ENCODE measurements at places on chromosomes 3 and 15.
A peak's percentile ranks its signal among the peaks of the same experiment; 100 is the strongest.

- DNase-seq = no peak
These were observed 93.7 kb downstream of the ABI3BP start for GRCh38 chr3:100899440-100900091.

- no peak for DNase-seq
These were observed 26.3 kb downstream of the MRPS11 start for GRCh38 chr15:88493844-88494243.

DNA sequence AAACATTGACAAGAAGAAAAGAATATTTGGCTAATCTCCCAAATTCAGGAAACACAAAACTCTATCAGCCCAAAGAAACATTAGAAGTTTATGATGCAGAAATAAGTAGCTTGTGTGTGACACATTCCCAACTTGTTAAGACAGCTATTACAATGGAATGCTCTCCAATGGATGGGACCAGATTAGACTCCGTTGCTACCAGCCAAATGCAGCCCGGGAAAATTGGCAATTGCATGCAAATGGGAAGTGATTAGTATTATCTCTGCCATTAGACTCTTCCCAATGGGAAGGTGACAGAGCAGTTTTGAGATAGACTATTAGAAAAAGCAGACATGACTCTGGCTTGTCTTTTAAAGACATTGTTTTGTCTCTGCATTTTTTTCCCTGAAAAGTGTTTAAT lies 37.4 kb upstream of the KCNMB2 start:
- no peak for DNase-seq

- no peak for DNase-seq
These were observed 15.7 kb downstream of the CIDEC start for GRCh38 chr3:9864200-9864927.

GRCh38 chr3:18556001-18556408 lies 130.9 kb upstream of the SATB1 start:
- no peak for DNase-seq

DNA sequence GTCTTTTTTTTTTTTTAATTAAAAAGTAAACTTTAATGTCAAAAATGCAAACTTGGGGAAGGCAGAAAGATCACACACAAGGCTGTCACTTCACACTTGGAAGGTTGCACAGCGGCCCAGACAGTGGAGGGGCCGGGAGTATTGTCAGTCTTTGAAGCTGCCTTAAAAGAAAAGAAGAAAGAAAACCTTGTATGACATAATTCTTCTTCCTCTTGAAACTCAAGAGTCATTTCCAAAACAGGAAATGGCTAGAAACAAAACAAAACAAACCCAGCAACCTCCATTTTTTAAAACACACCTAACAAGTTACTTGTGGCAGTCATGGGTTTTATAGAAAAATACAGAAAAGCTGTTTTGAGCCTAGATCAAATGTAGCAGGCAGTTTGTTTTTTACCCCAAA lies 68.1 kb upstream of the MAGI1 start:
- DNase-seq = no peak

GRCh38 chr3:152399374-152399773 lies 130.6 kb downstream of the MBNL1 start:
- no peak for DNase-seq

DNA sequence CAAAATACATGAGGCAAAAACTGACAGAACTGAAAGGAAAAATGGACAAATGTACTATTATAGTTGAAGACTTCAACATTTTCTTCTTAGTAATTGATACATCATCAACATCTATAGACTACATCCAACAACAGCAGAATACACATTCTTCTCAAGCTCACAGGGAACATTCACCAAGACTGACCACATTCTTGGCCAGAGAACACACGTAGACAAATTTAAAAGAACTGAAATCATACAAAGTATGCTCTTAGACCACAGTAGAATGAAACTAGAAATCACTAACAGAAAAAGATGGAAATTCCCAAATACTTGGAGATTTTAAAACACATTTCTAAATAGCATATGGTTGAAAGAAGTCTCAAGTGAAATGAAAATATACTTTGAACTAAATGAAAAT lies 55.1 kb upstream of the NSMCE3 start:
- no peak for DNase-seq

DNA sequence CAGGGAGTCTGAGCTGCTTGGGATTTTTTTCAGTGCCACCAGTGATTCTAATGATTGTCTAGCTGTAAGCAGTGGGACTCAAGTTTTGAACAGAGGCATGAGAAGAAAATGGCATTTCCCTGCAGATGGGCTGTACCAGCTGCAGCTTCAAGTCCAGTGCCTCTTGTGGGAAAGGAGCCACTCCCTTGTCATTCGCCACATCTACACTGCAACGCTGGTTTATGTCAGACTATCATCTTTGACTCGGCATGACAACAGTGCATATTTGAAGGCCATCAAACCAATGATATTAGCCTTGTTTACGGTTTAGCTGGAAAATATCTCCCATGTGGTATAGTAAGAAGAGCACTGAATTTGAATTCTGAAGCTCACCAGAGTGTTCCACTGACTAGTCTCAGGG lies 22.2 kb downstream of the SCG5 start:
- no peak for DNase-seq

DNA sequence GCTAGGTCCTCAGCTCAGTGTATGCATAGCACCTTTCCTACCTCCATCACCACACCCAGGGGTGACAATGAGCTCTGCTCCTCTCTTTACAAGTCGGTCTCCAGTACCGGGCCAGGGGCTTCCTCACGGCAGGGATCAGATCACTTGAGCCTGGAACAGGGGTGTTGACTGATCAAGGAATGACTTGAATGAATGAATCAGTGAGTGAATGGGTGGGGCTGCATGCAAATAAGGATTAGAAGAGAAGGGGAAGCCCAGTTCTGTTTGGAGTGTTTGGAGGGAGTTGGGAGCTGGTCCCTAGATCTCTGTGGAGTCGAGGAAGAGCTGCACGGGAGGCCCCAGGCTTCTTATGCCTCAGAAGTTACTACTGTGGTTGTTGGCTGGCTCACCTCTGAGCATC lies 87.0 kb downstream of the TMEM266 start:
- DNase-seq = no peak

DNA sequence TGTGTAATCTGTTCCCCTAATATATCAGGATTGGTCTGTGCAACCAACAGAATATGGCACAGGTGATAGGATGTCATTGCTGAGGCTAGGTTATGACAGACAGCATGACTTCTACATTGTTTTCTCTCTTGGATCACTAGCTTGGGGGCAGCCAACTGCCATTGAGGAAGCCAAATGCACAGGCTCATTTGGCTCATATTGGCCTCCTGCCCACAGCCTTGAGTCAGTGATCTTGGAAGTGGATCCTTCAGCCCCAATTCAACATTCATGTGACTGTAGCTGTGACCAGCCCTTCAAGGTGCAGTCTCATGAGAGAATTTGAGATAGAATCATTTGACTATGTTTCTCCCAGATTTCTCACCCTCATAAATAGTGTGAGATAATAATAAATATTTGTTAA lies 675.6 kb downstream of the GRM7 start:
- no peak for DNase-seq

DNA sequence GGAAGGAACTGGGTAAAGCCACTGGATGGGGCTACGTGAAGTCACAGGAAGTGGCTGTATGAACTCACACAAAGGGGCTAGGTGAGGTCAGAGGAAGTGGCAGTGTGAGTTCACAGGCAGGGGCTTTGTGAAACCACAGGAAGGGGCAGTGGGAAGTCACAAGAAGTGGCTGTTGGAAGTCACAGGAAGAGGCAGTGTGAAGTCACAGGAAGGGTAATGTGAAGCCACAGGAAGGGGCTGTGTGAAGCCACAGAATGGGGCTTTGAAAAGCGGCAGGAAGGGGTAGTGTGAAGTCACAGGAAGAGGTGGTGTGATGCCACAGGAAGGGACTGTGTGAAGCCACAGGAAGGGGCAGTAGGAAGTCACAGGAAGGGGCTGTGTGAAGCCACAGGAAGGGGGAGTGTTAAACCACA lies 34.6 kb downstream of the GASK1A start:
- DNase-seq = no peak

- no peak for DNase-seq
These were observed 166.4 kb downstream of the C3orf70 start for GRCh38 chr3:184986366-184986889.

- DNase-seq = no peak
These were observed 17.8 kb downstream of the MYL3 start for GRCh38 chr3:46845397-46845859.

- peak; percentile 52 for DNase-seq
These were observed 2.2 kb upstream of the CCR5 start for GRCh38 chr3:46368569-46368968.

- no peak for DNase-seq
These were observed 90.6 kb upstream of the GRM7 start for GRCh38 chr3:6770397-6770690.

- DNase-seq = no peak
These were observed 37.3 kb downstream of the ABCC5 start for GRCh38 chr3:183980403-183980802.

DNA sequence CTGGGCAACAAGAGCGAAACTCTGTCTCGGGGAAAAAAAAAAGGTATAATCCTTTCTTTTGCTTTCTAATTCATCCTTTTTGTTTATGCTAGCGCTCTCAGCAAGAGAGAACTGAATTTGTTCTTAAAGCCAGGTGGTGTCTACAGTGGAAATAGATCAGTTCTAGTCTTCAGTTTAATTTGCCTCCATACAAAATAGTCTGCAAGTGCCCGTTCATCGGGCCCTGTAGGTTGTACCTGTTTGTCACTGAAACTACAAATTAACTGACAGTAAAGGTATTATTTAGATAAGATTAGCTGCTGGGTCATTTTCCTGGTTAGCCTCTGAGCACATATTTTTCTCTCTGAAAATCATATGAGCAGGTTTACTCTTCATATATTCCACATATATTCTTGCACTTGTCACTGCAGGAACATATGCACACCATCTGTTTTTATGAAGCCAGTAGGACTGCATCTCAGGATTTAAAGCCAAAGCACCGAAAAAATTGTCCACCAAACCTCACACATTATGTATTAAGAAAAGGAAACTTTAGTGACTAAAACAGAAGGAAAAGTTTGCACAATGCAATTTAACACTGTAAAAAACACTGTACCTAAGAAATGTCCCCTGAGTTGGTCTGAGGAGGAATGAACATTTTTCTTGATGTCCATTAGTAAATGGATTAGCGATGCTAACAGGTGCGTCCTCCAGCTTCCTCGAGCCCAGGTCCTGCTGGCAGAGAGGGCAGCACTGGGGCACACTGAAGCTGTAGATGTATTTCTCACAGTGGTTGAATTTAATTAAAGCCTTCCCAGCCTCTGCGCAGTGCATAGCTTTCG lies 437 bp downstream of the MKRN2OS start:
- no peak for DNase-seq

- no peak for DNase-seq
These were observed 412 bp upstream of the CTXN2 start for GRCh38 chr15:48190932-48191573.

- no peak for DNase-seq
These were observed 108.6 kb downstream of the TMEM266 start for GRCh38 chr15:76168237-76168984.

GRCh38 chr3:186315581-186316354 lies 46.3 kb downstream of the DGKG start:
- DNase-seq = no peak

- DNase-seq = no peak
These were observed 63.7 kb downstream of the PRICKLE2 start for GRCh38 chr3:64161481-64161952.

DNA sequence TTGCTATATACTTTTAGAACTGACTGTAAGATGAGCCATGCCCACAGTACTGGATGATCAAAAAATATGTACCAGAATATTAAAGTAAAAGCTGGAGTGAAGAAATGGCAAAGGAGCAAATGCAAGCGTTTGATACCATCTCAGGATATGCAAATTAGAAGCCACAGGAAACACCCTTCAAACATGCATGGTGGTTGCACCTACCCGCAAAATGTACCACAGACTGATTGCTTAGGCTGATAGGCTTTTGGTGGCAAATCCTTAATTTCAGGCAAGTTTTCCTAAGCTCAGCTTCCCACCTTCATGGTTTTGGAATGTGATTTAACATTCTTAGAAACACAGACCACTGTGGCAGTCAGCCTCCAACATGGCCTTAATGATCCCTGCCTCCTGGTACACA lies 149.0 kb downstream of the PDZRN3 start:
- DNase-seq = no peak

Measured in effector memory CD4-positive, alpha-beta T cell (primary cell).